NAMALWA (cell line): ENCODE measurements at places on chromosomes 12 and 14.

- no peak for DNase-seq
These were observed 435.7 kb downstream of the CCER1 start for GRCh38 chr12:90519285-90519684.

- DNase-seq = no peak
These were observed 290.5 kb upstream of the FBXO33 start for GRCh38 chr14:39722547-39723273.

DNA sequence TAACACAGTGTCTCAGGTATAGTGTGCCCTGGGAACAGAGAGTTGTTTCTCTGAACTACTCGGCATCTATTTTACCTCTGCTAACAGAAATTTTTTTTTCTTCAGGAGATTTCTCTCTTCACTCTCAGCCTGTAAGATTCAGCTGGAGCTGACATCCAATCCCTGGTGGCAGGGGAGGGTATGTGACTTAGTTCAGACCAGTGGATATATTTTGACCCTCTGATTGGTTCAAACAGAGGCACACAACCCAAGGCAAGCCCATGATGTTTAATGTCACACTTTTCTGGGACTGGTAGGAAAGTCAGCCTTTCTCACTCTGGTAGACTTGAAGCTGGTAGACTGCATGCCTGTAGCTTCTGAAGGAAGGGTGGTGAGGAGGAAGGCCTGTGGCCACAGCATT is 147.9 kb downstream of the HMGA2 start:
- no peak for DNase-seq

GRCh38 chr12:84730561-84731162 is 181.9 kb downstream of the SLC6A15 start:
- DNase-seq = no peak

- DNase-seq = no peak
These were observed 107.1 kb downstream of the DACT1 start for GRCh38 chr14:58744801-58745394.

GRCh38 chr14:60221457-60221856 is 27.6 kb upstream of the PPM1A start:
- no peak for DNase-seq

GRCh38 chr14:101017209-101017608 is 113.7 kb upstream of the RTL1 start:
- no peak for DNase-seq

- no peak for DNase-seq
These were observed 597.3 kb downstream of the NRXN3 start for GRCh38 chr14:78767436-78767835.

DNA sequence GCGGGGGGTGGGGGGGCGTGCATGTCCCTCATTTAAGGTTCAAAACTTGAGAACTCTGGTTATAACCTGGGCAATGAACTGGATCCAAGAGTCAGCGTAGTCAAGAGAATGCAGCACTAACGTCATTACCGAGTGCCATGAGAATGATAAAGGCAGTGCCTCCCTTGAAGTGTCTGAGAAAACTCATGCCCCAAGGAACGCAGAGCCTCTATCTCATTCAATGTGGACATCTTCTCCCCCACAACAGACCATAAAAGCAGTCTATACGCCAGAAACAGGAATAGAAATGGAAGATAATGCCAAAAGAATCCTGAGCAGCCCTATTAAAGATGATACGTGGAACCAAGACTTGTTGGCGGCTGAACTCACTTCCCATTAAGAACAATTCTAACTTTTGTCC is 208.6 kb downstream of the MED13L start:
- DNase-seq = no peak

DNA sequence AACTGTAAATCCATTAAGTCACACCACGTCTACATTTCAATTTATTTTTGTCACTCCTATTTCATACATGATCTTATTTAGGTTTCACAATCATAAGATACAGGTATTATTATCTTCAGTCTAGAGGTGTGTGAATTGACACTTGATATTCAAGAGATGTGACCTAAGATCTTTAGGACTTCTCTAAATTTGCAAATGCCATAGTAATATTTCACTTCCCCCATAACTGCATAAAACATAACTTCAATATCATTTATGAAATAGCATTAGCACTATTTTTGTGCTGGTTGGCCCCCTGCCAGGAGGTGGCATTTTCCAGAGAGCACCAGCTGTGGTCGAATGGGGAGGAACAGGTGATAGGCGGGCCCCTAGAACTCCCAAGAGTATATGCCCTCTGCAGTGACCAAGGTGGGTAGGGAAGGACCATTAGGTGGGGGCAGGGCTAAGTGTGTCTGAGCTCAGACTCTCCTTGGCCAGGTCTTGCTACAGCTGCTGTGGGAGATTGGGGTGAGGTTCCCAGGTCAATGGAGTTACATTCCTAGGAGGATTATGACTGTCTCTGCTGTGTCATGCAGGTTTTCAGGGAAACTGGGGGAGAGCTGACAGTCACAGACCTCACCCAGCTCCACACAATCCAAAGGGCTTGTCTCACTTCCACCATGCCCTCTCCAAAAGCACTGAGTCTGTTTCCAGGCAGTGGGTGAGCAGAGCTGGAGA is 49.2 kb upstream of the ERGIC2 start:
- DNase-seq = no peak

DNA sequence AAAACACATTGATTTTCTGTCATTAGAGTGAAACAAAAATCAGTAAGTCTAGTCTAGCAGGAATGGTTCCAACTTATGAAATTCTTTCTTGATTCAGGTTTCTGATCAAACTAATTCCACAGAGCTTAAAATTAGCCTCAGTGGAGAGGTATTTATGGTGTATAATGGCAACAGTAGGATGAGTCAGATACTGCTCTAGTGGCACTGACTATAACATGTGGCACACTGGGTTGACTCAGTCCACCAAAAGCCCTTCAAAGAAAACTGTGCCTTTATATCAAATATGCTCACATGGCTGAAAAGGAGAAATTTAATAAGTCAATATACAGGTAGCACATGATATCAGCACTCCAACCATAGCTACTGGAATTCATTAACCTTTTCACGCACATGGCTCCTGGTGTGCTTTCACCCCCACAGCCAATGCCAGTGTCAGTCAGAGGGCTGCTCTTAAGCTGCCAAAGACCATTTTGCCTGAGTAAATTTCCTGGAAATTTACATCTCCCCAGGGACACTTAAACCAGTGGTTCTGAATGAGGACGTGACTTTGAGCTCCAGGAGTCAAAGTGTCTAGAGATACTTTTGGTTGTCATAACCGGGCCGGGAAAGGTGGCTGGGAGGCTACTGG is 21.7 kb upstream of the CATSPERB start:
- no peak for DNase-seq

GRCh38 chr12:127489061-127489460 is 777.9 kb upstream of the TMEM132C start:
- no peak for DNase-seq

DNA sequence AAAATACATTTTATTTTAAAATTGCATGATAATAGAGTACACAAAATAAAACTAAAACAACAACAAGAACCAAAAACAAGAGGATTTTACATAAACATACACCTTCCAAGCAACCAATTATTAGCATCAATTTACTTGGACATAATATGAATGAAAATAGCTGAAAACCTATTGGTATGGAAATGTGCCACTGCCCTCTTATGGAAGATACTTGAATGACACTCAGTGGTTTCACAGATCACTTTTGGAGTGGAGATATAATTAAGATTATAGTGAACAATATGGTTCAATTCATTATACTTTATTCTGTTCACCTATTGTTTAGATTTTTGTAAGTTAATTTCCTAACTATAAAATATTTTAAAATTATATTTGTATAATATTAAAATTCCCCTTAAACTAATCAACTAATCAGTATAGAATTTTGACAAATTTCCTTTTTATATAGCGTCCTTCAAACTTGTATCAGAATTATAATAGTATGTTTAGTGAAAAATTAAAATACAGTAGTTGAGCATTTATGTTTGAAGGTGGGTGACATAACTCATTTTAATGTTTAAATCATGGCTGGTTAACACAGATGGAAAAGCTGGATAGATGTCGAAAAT is 70.1 kb downstream of the SLC6A15 start:
- peak; percentile 57 for DNase-seq

- DNase-seq = no peak
These were observed 41.3 kb upstream of the PNMA1 start for GRCh38 chr14:73755434-73756014.

- DNase-seq = no peak
These were observed at the start of gene CIROP for GRCh38 chr14:23104591-23105347. Gene CIROP (minus strand): TSS chr14:23104989. CDS start chr14:23104920, 69 bp downstream.

DNA sequence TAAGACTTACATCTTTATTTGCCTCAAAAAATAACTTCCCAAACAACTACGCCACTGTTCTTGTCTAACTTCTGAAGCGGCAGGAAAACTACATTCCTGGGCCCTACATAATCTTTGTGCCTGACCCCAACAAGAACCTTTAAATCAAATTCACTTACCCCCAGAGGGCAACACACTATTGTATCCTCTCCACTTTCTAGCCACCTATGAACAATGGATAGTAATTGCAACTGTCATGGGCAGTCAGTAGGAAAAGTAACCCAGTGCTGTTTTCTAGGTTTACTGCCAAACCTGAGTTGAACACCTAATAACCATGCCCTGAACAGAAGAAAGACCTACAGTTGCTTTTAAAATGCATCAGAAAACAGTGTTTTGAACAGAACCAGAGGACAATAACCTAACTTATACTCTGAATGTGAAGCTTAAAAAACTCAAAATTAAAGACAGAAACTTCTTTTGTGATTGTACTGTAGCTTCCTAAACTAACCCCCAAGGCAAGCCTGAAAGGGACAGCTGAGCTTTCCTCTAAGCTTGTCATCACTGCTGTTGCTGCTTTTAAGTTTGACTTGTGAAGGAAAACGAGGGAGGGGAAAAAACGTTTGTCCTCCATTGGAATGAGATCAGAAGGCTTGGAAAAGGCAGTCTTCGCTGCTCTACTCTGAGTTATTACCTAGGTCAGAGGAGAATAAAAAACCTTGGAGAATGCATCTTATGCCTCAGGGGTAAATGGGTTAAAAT is 195.7 kb downstream of the SOX5 start:
- DNase-seq = no peak

DNA sequence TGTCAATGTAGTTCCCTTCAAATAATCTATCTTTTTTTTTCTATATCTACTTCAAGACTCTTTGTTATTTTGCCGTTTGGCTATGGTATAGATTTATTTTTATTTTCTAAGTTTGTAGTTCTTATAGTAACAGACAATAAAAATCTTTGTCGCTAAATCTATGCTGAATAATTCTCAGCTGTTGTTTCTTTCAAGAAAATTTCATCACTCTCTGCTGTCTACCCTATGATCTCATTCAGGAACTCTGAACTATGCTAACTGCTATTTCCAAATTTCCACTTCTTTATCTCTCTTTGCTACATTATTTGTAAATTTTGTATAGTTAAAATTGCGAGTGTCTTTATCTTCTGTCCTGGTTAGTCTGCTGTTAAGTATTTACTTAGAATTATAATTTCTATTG is 353.6 kb downstream of the LRFN5 start:
- no peak for DNase-seq

DNA sequence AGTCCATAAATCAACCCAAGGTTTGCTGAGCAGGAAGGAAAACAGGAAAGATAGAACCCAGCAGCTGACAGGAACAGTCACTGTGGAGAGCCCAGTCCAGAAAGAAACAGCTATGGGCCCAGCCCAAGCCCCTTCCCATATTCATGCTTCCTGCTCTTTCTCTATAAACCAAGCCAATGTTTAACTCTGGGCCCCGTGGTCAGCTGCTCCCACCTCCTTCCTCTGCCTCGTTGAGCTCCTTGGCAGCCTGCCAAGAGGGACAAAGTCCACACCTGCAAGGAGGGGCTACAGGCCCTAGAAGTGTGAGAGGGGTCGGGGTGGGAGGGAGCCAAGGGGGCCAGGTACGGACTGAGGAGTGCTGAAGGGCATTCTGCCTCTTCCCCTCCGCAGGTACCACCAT is 10.0 kb downstream of the SLC6A13 start:
- no peak for DNase-seq

DNA sequence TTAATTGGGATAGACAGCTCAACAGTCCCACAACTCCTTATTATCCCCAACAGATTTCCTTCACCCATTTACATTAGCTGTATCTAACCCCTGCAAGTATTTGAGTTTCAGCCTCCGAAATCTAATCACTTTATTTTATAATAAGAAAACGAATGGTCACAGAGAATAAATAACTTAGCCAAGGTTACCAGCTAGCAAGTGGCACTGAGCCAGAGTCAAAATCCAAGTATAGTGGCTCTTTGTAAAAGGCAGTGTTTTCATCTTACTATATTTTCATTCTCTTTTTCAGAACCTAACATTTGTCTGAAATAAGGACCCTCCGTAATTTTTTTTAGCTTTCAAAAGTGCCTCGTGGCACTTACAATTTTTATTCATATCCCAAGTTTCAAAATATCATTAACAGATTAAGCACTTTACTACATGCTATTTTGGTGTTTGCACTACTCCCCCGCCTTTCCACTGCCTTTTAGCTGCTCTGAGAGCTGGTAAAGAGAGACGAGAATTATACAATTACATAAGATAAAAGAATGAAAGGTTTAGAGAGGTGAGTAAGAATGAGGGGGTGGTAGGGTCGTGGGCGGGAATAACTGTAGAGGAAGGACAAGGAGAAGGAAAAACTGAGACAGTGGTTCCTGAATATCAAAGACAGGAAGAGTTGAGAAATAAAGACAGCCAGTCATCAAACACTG is 3.7 kb upstream of the USP15 start:
- DNase-seq = no peak

DNA sequence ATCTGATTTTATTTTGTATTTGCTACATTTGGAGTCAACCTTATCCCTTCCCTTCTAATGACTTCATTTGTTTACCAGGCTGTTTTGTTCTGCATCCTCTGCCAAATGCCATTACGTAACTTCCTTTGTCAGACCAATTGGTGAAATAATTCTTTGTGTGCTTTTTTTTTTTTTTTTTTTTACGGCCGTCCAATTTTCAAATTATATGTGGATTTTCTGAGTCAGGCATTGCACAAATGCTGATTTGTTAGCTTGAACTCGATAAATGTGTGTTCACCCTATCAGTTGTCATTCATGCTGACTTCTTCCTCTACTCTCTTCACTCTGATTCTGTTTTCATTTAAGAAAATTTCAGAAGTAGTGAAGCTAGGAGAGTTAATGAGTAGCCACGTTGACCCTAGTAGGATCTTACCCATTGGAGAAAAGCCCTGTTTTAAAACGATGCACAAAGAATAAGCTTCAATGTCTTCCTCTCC is 386.2 kb downstream of the DIO2 start:
- no peak for DNase-seq
